ENCODE measurements at places on chromosomes 2 and 18. TPM values are rescaled to one million over a fixed set of nuclear protein-coding genes. Genes with fewer than 3 reads are reported as not detected.

- no peak for DNase-seq
- H3K4me3 ChIP-seq, result no peak overlapping the region
- no peak overlapping the region for H3K27ac ChIP-seq
- no peaks in the 10 kb centered on the region for H3K27me3 ChIP-seq
- H3K4me1 ChIP-seq, result no peaks in the 10 kb centered on the region
Observed at GRCh38 chr2:20539776-20540586, 93.1 kb downstream of the RHOB start.

- peaks cover 5% of the 10 kb centered on the region for H3K27me3 ChIP-seq
- DNase-seq, result no peak
- H3K4me3 ChIP-seq, result no peak overlapping the region
- no peaks in the 10 kb centered on the region for H3K36me3 ChIP-seq
- H3K4me1 ChIP-seq, result no peaks in the 10 kb centered on the region
Observed at GRCh38 chr2:151097128-151097527, 164.5 kb downstream of the RBM43 start.

DNA sequence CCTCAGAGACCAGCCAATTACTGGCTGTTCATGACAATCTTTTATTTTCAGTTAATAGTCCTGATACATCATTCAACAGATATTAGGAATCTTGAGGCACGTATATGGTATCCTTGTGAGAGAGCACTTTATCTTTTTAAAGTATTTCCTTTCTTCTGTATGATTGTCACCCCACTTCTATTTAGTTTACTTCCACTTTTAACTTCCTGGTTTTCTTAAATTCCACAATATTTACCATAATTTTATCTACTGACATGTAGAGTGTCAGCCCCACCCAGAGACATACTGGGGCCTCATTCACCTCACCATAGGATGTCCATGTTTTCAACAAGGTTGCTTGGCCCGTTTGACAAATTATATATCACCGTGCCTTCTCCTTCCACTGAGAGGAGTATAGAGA, 182.9 kb upstream of the ID2 start:
- H3K4me3 ChIP-seq, result no peak overlapping the region
- peak overlapping the region; percentile 21 for H3K27ac ChIP-seq
- no peaks in the 10 kb centered on the region for H3K27me3 ChIP-seq
- H3K4me1 ChIP-seq, result peaks cover 13% of the 10 kb centered on the region

DNA sequence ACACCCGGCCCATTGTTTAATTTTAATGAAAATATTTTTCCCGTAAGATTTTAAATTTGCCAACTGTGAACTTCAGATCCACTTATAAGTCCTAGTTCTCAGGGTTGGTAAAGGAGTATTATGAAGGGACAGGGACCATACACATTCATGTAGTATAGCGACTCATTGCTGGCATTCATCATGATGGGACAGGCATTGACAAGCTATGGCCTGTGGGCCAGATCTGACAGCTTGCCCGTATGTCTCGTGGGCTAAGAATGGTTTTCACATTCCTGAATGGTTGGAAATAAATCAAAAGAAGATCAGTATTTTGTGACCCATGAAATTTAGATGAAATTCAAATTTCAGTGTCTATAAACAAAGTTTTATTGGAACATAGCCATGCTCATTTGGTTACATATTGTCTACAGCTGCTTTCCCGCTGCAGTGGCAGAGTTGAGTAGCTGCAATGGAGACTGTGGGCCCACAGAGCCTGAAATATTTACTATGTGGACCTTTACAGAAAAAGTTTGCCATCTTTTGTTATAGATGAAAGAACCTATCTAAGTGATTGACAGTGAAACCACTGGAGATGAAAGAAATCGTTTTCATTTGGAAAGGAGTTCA, 4.1 kb downstream of the RAPGEF4 start:
- H3K4me1 ChIP-seq, result peaks cover 6% of the 10 kb centered on the region
- H3K4me3 ChIP-seq, result no peak overlapping the region
- peaks cover 48% of the 10 kb centered on the region for H3K27me3 ChIP-seq
- no peaks in the 10 kb centered on the region for H3K36me3 ChIP-seq

DNA sequence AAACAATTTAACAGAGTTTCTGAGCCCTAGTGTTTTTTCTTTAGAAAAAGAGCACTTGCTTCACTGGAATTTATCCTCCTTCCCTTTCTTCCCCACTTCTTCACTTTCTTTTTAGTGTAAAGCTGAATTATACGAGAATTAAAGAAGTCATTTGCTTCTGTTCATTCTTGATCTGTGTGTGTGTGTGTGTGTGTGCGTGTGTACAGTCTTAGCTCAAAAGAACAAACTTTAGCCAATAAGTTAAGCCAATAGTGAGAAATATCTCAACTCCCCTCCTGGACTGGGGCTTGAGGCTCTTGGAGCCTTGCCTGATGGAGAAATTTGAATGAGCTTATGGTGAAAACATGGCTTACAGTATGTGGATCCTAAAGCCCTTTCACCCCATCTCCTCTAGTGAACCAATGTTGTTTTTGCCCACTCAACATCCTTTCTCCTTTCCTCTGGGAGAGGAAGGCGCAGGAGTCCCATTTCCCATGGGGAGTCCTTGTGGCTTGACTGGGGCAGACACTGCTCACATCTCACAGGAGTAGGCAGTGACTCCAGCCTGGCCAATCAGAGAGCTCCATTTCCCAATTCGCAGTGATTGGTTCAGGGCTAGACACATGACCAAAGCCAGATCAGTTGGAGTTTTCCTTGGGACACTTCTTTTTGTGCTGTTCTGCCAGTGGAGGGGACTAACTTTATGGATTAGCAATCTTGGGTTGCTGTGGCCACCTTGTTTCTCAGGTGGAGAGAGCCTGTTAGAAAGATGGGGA, 16.3 kb upstream of the MYO3B start:
- no peak overlapping the region for H3K27ac ChIP-seq
- no peaks in the 10 kb centered on the region for H3K36me3 ChIP-seq
- H3K27me3 ChIP-seq, result peaks cover 11% of the 10 kb centered on the region
- H3K4me1 ChIP-seq, result no peaks in the 10 kb centered on the region

GRCh38 chr2:231716666-231717280, 8.4 kb downstream of the PTMA start:
- no peak for DNase-seq
- peaks cover 21% of the 10 kb centered on the region for H3K36me3 ChIP-seq
- H3K27ac ChIP-seq, result no peak overlapping the region
- peaks cover 25% of the 10 kb centered on the region for H3K4me1 ChIP-seq

- no peak overlapping the region for H3K27ac ChIP-seq
- no peak overlapping the region for H3K4me3 ChIP-seq
- H3K36me3 ChIP-seq, result peaks cover 4% of the 10 kb centered on the region
- peaks cover 13% of the 10 kb centered on the region for H3K4me1 ChIP-seq
- DNase-seq, result no peak
Observed at GRCh38 chr18:49045585-49045984, 94.8 kb upstream of the SMAD7 start.

DNA sequence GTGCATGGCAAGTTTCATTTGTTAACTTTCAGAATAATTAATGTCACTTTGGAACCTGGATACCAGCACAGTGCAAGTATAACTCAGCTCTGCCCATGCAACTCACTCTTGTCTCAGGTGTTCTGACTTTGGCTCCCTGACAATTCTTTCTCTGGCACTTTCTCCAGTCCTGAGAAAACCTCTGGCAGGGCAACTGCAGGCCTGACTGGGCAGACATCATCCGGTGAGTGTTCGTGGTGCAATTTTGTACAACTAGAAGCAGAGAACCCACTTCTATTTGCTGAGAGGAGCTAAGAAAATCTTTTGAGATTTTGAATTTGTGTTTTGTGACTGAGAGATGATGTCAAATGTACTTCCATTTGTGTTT, 143.0 kb downstream of the AQP4 start:
- H3K4me1 ChIP-seq, result no peaks in the 10 kb centered on the region
- H3K36me3 ChIP-seq, result no peaks in the 10 kb centered on the region
- no peak overlapping the region for H3K27ac ChIP-seq
- no peak for DNase-seq

- H3K27ac ChIP-seq, result no peak overlapping the region
- no peaks in the 10 kb centered on the region for H3K36me3 ChIP-seq
- H3K4me1 ChIP-seq, result no peaks in the 10 kb centered on the region
Observed at GRCh38 chr2:47309472-47309951, 93.4 kb upstream of the MSH2 start.

DNA sequence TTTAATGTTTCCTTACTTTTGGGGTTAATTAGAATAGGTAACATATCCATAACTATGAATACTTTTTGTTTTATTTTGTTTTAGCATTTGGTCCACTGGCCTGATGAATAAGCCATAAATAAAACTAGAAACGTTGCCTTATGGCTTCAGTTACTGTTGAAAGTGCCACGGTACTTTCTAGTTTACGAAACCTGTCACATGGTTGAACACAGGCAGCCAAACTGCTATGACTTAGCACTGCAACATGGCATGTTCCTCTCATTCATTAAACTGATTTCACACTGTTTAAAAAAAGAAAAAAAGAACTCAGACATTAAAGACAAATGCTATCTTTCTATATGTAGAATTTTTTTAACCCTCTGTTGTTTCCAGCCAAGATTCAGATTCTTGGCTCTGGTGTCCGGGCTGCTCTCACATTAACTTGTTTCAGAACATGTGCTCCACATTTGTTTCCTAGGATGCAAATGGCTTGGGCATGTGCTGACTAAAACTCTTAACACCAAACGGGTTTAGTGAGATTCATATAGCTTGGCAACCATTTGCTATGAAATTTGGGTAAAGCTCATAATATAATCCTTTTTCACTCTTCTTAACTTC, 323.9 kb upstream of the RND3 start:
- no peaks in the 10 kb centered on the region for H3K36me3 ChIP-seq
- no peaks in the 10 kb centered on the region for H3K4me1 ChIP-seq
- H3K27ac ChIP-seq, result no peak overlapping the region
- H3K4me3 ChIP-seq, result no peak overlapping the region

DNA sequence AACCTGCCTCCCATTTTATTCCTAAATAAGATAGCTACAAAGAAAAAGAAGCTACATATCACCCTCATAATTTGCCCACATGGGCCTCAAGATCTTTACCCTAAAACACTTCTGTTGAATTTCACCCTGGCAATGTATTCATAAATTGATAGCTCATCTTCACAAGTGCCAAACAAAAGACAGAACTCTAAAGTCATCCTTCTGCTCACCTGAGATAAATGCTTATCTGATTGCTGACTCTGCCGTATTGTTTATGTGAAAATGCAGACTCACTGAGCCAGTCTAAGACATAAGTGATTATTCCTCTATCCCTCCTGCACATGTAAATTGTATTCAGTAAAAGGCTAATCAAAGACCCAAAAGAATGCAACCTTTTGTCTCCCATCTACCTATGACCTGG, 2.0 kb downstream of the RDH14 start:
- H3K4me3 ChIP-seq, result no peak overlapping the region
- peaks cover 39% of the 10 kb centered on the region for H3K4me1 ChIP-seq
- DNase-seq, result no peak
- no peaks in the 10 kb centered on the region for H3K27me3 ChIP-seq

DNA sequence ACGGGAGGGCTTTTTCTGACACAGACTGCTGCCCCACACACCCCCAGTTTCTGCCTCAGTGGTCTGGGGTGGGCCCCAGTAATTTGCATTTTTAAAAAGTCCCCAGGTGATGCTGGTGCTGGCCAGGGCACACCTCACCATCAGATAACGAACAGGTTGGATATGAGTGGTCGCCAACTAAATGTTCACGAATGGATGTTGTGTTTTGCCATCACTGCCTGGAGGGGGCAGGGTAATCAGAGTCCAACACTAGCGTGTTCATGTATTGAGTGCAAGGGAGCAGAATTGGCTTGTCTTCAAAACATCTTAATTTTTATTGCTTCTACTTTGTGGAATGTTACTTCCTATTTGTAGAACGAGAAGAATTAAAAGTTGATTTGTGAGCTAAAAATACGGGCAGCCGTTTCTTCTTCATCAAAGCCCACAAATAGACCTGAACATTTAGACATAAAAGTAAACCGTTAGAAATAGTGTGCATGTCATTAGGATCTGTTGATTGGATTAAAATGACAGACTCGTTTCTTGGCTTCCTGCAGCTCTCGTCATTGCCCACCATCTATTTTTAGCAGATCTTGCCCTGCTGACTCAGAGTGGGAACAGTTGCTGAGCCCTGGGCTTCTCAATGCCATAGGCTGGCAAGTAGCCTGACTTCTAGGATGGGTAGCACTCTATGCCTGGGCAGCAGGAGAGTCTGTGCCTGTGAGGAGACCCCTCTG, 45.2 kb downstream of the NCK2 start:
- H3K27ac ChIP-seq, result peak overlapping the region; percentile 89
- peak; percentile 76 for DNase-seq
- H3K27me3 ChIP-seq, result no peaks in the 10 kb centered on the region
- peaks cover 93% of the 10 kb centered on the region for H3K4me1 ChIP-seq
- peak overlapping the region; percentile 61 for H3K4me3 ChIP-seq

DNA sequence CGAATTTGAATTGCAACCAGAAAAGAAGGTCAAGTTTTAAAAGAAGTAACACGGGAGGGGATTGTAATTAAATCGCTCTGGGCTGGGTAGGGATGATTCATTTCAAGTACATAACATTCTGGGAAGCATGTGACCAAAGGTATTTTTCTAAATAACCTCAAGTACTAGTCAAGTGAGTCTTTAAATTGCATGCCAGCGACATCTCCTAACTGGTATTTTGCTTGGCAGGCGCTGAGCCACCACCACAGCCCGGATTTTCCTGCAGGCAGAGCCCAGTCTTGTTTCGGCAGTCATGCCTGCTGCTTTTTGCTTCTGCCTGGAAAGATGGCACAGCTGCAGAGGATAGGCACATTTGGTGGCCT, 33.7 kb upstream of the NPAS2 start:
- no peaks in the 10 kb centered on the region for H3K36me3 ChIP-seq
- no peak overlapping the region for H3K27ac ChIP-seq
- H3K27me3 ChIP-seq, result no peaks in the 10 kb centered on the region
- DNase-seq, result no peak
- H3K4me1 ChIP-seq, result no peaks in the 10 kb centered on the region
- H3K4me3 ChIP-seq, result no peak overlapping the region

GRCh38 chr2:121063471-121063870, 221.5 kb downstream of the TFCP2L1 start:
- DNase-seq, result no peak
- no peaks in the 10 kb centered on the region for H3K4me1 ChIP-seq
- H3K27me3 ChIP-seq, result no peaks in the 10 kb centered on the region
- H3K36me3 ChIP-seq, result no peaks in the 10 kb centered on the region
- H3K4me3 ChIP-seq, result no peak overlapping the region

- H3K4me3 ChIP-seq, result no peak overlapping the region
- no peaks in the 10 kb centered on the region for H3K27me3 ChIP-seq
- DNase-seq, result no peak
Observed at GRCh38 chr18:48801728-48802542, 148.8 kb downstream of the SMAD7 start.

DNA sequence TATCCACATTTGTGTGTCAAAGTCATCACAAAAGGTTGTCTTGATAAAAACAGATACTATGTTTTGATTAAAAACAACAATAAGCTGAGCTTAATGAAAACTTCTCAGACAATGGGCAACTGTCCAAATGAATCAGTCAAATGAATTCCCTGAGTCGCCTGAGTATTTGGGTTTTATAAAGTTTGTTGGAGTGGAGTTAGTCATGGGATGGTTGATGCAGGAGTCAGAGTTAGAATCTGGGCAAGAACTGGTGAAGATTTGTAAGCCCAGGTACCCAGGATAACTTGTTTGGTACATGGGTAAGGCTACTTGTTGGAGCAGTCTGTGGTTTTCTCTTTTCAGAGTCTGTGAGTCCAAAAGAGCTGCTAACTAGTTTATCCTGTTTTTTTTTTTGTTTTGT, 34.4 kb upstream of the RAPGEF4 start:
- H3K4me1 ChIP-seq, result peaks cover 11% of the 10 kb centered on the region
- H3K27ac ChIP-seq, result no peak overlapping the region
- H3K4me3 ChIP-seq, result no peak overlapping the region
- DNase-seq, result no peak

The MRPL30 gene
- total RNA-seq, result 23.9 TPM

The TMEM247 gene
- not detected for total RNA-seq

The CNDP1 gene
- not detected for total RNA-seq

The TEX261 gene
- total RNA-seq, result 58.2 TPM

The RAB17 gene
- total RNA-seq, result not detected

The RTKN gene
- total RNA-seq, result 0.62 TPM

Measured in activated CD4-positive, alpha-beta T cell treated with anti-CD3 and anti-CD28 coated beads, Interleukin-2, amount 10 ng/mL, durations not matched to agents 7 days and 5 days (primary cell).